ENCODE measurements at places on chromosomes 12 and 14.
A peak's percentile ranks its signal among the peaks of the same experiment; 100 is the strongest.

DNA sequence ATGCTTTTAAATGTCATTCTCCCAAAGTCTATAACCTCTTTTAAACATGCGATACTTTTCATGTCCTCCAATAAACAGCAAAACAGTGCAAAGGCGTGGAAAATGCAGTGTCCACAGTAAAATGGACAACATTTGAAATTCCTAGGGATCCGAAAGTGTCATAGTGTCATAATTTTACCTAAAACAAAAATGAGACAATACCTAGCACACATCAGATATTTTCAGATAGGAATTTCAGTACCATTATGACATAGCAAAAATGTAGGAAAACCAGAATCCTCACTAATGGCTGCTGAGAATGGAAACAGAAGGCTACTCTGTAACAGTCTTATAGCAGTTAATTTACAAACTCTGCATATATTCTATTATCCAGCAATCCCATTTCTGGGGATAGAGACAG lies 33.1 kb downstream of the KCNH5 start:
- DNase-seq: no peak

GRCh38 chr14:23633160-23633701 lies 2.9 kb upstream of the DHRS2 start:
- DNase-seq: no peak

GRCh38 chr14:96263347-96264199 lies 7.6 kb downstream of the BDKRB1 start:
- no peak for DNase-seq

DNA sequence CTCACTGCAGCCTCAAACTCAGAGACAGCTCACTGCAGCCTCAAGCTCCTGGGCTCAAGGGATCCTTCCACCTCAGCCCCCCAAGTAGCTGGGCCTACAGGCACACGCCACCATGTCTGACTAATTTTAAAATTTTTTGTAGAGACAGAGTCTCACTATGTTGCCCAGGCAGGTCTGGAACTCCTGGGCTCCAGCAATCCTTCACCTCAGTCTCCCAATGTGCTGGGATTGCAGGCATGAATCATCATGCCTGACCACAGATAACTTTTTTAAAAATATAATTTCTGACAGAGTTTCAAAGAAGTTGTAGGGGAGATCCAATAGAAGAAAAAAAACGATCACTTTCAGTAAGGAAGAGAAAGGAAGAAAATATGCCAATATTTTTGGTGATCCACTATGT lies 189.7 kb upstream of the CDKN3 start:
- no peak for DNase-seq

GRCh38 chr12:57165741-57166140 lies 18.3 kb upstream of the LRP1-AS start:
- no peak for DNase-seq

- DNase-seq: no peak
These were observed 29.8 kb downstream of the DIO3 start for GRCh38 chr14:101591121-101591520.

GRCh38 chr12:49616533-49617219 lies 6.7 kb upstream of the PRPF40B start:
- no peak for DNase-seq

GRCh38 chr12:56679883-56680575 lies 8.1 kb downstream of the PTGES3 start:
- DNase-seq: no peak

- no peak for DNase-seq
These were observed 135.1 kb downstream of the SLC38A1 start for GRCh38 chr12:46133751-46134150.

GRCh38 chr14:74018174-74018585 lies 908 bp downstream of the ENTPD5 start:
- DNase-seq: no peak

DNA sequence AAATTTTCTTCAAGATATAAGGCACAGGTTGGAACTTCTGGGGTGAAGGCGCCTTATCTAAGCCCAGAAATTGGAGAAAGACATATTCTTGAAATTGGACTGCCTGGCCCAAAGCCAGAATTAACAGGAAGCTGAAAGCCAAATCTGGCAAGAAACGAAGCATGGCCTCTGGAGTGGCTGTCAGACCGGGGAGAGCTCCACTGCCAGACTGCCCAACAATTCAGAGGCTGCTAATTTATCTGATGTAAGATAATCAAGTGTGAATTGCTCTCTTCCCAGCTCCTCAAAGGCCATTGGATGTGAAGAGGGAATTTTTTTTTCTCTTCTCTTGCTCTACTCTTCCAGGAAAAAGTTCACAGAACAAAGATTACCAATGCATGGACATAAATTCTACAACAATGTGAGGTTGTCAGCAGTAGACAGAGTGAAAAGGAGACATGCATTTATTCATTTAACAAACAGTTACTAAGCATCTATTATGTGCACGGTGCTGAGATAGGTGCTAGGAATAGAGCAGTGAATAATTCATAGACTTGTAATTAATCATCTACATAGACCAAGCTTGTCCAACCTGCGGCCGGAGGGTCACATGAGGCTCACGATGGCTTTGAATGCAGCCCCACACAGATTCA lies at the start of gene GDF3:
GDF3 (minus strand) TSS at position 210 of the 632 bp plus-strand sequence; CDS start at position 163, 47 bp downstream.
- no peak for DNase-seq

DNA sequence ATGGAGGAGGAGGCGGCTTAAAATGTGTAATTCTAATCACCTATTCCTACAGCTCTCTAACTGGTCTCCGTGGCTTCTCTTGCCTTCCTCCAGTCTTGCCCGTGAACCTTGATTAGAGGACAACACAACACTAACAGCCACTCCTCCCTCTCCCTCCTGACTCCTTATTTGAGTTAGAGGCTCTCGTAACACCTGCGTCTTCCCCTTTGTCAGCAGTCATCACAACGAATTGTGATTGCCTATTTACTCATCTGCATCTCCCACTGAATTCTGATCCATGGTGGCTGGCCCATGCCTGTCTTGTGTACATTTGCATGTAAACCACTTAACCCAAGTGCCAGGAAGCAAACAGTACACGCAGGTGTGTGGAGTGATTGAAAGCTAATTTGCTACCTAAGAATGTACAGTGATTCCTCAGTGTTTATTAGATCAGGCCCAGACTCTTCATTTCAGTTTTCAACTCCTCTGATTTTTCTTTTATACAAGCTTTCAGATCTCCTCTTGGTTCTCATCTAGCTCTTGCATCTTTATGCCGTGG lies 154.5 kb downstream of the MON2 start:
- DNase-seq: peak; percentile 92

- no peak for DNase-seq
These were observed 6.9 kb downstream of the VEZT start for GRCh38 chr12:95224202-95225170.

GRCh38 chr12:67915335-67915851 lies 73.9 kb upstream of the IFNG-AS1 start:
- DNase-seq: no peak

GRCh38 chr14:74945852-74946658 lies 9.3 kb downstream of the PGF start:
- no peak for DNase-seq

DNA sequence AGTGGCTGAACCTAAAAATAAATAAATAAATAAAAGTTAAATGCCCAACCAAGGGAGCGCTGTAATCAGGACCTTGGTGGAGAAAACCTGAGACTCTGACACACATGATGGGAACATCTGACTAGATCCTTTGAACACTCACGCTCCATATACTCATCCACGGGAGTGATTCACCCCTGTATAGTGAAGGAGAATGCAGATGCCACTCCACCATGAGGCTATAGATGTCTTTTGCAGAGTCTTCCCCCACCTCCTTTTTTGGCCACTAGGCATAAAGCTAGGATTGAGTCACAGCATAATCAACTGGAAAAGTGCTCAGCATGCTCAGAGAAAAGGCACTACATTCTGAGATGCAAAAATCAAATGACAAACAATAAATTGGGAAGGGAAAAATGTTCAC lies 19.0 kb downstream of the ADAM20 start:
- DNase-seq: no peak

DNA sequence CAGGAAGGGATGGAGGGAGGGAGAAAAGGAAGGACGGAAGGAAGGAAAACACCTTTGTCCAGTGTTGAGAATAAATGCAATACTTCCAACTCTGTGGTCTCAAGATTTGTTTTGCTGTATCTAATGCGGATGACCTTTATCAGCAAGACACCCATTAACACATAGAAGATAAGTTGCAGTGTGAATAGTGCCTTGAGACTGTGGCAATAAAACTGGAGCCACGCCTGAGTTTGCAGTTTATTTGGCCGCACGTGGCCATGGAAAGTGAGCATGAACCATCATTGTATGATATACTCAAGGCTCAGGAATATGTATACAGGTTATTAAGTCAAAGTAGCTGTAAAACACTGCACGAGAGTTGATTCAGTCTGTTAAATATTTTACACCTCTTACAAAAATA lies 113.6 kb upstream of the EEA1 start:
- no peak for DNase-seq

- no peak for DNase-seq
These were observed 111.3 kb downstream of the KIF26A start for GRCh38 chr14:104249706-104250105.

DNA sequence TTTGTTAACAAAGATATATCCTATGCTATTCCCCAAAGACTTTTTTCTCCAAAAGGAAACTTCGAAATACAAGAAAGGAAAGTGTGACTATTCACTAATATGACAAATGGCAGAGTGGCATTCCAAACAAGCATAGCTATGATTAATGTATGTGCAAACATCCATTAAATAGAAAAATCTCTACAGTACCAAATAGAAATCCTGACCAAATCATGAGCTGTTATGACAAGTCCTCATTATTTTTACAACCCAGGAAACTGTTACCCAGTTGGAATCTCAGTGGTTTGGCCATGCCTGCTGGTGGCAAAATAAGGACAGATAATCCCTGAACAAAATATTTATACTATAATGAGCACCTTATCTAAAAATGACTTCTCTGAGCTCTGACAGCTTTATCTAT lies 202.1 kb downstream of the SEC23A start:
- no peak for DNase-seq

DNA sequence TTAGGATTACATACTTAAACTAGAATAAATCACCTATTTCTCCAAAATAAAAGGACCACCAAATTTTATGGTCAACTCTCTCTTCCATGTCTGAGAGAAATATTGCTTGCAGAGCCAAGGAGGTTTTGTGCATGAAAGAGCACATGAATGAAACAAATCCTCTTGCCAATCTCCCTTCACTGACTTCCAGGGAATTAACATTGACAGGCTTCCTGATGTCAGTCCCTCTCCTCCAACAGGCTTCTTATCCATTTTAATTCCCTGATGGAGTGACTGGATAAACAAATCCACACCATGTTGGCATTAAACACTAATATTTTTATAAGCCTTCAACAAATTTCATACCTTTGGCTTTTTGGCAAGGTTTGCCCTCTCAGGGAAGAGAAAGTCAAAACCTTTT lies 45.3 kb upstream of the CNTN1 start:
- no peak for DNase-seq

DNA sequence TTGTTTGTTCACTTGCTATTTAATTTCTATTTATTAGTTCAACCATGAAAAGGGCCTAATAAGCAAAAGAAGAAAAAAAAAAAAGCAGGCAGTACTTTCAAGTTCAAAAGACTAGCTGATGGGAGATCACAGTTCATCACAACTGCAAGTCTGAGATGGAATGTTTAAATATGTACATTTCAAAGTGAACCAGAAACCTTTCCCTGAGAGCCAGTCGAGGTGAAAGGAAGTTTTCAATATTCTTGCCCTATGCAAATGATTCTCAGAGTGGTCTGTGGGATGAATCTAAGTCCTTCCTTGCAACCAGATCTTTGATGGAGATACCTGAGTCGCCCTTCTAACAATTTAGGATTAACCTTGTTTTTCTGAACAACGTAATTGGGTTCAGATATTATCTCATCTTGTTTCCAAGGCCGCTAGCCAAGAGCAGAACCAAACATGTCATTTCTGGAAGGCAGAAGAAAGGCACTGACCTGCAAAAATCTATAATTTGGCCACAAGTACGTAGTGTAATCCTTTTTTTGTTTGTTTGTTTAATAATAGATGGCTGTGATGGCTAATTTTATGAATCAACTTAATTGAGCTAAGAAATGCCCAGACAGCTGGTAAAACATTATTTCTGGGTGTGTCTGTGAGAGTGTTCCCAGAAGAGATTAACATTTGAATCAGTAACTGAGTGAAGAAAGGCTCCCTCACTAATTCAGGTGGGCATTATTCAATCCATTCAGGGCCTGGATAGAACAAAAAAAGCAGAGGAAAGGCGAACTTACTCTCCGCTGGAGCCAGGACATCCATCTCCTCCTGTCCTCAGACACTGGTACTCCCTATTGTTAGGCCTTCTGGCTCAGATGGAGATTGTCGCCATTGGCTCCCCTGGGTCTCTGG lies 171.1 kb upstream of the TMPO start:
- no peak for DNase-seq

DNA sequence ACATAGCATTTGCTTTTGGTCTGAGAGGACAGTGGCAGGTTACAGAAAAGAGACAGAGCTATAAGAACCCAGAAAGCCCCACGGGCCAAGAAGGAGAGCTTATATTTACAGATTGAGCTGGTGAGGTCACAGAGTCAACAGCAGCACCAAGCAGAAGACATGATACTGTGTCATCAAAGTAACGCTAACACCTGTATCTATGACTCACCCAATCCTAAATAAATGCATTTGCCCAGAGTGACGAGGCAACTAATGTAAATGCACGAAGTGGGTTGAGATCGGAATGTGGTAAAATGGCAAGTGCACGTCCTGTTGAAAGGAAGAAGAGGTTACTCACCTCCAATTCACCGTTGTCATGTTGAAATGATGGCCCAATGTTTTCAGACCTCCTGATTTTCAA lies 6.7 kb upstream of the CD163L1 start:
- no peak for DNase-seq

- DNase-seq: no peak
These were observed 10.9 kb downstream of the LRTM2 start for GRCh38 chr12:1830981-1831963.

DNA sequence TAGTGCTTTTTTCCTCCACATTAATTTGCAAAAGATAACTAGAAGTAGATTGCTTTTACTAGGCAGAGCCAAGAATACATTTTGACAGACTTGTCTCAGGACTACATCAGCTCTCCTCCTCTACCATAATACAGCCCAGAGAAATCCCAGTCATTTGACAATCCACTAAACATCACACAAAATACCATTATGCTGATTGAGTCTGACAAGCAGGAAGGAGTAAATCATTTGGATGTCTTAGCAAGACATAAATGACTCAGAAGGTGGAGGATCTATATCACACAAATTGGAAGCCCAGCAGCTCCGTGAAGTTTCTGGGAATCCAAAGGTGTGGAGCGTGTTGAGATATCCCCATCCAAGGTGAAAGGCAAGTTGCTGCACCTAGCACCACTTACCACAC lies 75.4 kb upstream of the FKBP4 start:
- no peak for DNase-seq

- DNase-seq: no peak
These were observed 285.1 kb upstream of the TMEM132C start for GRCh38 chr12:127981875-127982274.

- DNase-seq: no peak
These were observed 60.6 kb downstream of the SLC25A47 start for GRCh38 chr14:100383727-100384158.

DNA sequence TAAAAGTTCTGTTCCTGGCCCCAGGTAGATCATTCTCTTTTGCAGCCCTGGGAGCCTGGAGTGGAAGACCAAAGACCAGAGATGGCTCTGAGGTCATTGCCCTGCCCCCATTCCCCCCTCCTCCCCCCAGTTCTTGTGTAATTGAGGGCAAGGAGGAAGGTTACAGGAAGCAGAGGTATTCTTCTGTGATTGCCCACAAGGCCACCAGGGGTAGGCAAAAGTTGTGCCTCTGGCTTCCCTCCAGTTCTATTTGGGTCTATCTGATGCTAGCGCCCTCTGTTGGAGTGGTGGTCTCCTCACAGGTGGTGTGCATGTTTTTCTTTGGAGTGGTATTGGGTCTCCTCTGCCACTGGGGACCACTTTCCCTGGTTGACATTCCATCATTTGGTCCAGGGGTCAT lies 41.2 kb upstream of the CRY1 start:
- DNase-seq: no peak
